Stimulated activated CD4-positive, alpha-beta T cell treated with anti-CD3 and anti-CD28 coated beads, Interleukin-12 subunit alpha, Interleukin-12 subunit beta, amount 100 ng/mL, for 24 hours (primary cell): ENCODE measurements at places on chromosomes 13 and 19.
A peak's percentile ranks its signal among the peaks of the same experiment; 100 is the strongest.

DNA sequence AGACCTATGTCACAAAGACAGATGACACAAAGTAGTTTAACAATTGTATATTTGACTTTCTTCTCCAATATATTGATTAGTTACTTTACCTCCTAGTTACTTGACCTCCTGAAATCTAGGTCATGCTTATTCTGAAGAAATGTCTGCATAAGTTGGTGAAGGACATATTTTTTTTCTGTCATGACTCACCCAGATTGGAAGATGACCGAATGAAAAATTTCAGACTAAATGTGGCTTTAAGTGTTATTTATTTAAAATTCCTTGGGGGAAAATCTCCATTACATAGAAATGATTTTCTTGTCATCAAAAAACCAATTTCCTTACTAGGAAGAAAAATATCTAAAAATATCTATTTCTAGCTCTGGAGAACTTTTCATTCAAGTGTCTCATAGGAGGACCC, 217.1 kb downstream of the POSTN start:
- DNase-seq: no peak

DNA sequence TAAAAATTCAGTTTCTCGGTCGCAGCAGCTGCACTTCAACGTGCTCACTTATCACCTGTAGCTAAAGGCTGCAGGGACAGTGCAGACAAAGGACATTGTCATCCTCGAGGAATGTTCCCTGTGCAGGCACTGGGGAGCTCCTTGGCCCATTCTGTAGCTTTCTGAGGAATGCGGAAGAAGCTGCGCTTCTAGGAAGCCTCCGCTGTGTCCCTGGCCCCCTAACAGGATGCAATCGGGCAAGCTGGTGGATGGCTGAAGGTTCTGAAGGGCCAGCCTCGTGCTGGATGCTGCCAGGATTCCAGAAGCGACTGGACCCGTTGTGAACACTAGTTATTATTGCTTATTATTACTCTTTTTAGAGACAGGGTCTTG, 8.1 kb downstream of the ANO8 start:
- no peak for DNase-seq

GRCh38 chr13:33251131-33251661, 34.4 kb downstream of the STARD13 start:
- DNase-seq: no peak

DNA sequence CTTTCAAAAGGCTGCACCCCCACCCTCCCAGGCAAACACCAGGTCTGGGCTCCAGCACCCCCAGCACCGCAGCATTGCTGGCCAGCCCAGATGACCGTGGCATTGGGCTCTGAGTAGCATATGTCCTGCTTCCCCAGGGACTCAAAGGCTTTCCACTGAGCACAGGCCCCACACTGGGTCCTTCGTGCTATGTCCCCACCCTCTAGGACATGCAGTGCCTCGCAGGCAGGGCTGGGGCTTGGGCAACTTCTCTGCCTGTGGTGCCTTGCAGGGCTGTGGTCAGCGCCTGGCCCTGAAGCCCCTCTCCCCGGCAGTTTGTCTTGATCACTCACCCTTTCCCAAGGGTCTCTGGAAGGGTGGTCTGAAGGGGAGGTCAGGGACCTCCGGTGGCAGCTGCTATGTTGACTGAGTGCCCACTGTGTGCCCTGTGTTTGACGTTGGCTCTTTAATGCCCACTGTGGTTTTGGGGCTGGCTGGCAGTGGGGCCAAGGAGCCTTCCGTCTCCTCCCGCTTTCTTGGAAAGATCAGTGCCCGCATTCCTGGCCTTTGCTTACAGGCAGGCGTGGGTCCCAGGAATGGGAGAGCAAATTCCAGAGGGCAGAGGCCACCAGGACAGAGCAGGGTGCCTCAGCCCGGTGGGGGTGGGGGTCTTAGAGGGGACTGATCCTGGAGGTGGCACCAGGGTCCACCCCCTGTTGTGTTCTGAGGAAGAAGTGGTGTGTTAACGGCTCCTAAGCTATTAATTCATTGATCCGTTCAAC, 20.3 kb upstream of the CRTC1 start:
- no peak for DNase-seq

GRCh38 chr19:46586294-46586693, 14.8 kb upstream of the CALM3 start:
- DNase-seq: no peak

- peak; percentile 22 for DNase-seq
These were observed 2.7 kb downstream of the PRKACA start for GRCh38 chr19:14114854-14115253.

GRCh38 chr13:20064128-20064527, 96.7 kb downstream of the GJA3 start:
- DNase-seq: no peak

DNA sequence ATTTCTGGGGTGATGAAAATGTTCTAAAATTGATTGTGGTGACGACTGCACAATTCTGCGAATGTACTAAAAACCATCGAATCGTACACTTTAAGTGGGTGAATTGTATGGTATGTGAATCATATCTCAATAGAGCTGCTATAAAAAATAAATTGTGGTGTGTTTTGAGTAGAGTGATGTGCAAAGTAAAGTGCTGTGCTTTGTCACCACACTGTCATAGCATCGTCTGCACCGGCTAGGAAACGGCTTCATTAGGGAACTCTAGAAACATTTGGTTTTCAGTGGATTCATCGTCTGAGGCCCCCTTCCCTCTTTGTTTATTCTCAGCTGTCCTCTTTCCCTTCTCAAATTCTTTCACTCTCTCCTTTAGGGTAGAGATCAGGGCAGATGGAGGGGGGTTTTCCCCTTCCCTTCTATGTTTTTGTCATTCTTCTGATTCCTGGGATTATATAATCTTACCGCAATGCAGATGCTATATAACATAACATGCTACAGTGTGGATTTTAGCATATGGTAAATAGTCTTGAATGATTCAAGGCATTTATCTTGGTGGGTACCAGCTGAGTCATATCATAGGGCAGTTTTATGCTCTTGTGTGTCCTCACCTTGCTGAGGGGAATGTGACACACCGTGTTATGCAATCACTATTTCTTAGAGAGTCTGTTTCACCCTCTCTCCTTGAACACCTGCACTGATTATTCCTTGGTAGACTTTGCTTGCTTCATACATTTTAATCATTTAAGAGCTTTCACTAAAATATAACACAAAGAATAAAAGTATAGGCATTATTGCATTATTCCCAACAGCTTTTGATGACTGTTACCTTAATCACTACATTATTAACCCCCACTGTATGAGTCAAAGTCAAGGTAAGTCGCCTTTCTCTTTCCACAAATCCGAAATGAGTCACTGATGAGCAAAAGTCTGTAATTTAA, 239.4 kb downstream of the DCLK1 start:
- no peak for DNase-seq

GRCh38 chr13:94854688-94855087, 142.3 kb upstream of the SOX21 start:
- DNase-seq: no peak

DNA sequence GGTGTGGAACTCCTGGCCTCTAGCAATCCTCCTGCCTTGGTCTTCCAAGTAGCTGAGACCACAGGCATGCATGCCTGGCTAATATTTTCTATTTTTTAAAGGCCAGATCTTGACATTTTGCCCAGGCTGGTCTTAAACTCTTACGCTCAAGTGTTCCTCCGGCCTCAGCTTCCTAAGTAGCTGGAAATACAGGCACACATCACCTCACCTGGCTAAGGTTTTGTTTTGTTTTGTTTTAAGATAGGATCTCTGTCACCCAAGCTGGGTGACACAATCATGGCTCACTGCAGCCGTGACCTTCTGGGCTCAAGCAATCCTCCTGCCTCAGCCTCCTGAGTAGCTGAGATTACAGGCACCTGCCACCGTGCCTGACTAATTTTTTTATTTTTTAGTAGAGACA, 5.5 kb upstream of the RLN3 start:
- no peak for DNase-seq

- no peak for DNase-seq
These were observed 2714.5 kb upstream of the PCDH20 start for GRCh38 chr13:64130171-64130570.

- no peak for DNase-seq
These were observed 9.9 kb downstream of the KLHL26 start for GRCh38 chr19:18646535-18647370.

- no peak for DNase-seq
These were observed 1.1 kb downstream of the STK24 start for GRCh38 chr13:98575904-98576199.

GRCh38 chr13:114078461-114079451, 53.7 kb downstream of the RASA3 start:
- DNase-seq: no peak

GRCh38 chr19:48311384-48311783, 14.0 kb upstream of the EMP3 start:
- DNase-seq: no peak
